ENCODE measurements at places on chromosomes 6 and 20. TPM values are rescaled to one million over a fixed set of nuclear protein-coding genes. Genes with fewer than 3 reads are reported as not detected.

EDN3 gene
- total RNA-seq = 0.45 TPM

AIF1 gene
- 9.1 TPM for total RNA-seq

OOEP gene
- total RNA-seq = 0.26 TPM

GRCh38 chr6:158270389-158271127 lies 41.7 kb upstream of the TULP4 start:
- no peak for ATAC-seq

- ATAC-seq = no peak
These were observed 16.7 kb downstream of the FARS2 start for GRCh38 chr6:5278047-5278446.
